ENCODE measurements at places on chromosomes 2 and 18. TPM values are rescaled to one million over a fixed set of nuclear protein-coding genes. Genes with fewer than 3 reads are reported as not detected.

The SEMA4F gene
- polyA plus RNA-seq, result 8.5 TPM

The HOXD8 gene
- polyA plus RNA-seq, result 3.9 TPM

DNA sequence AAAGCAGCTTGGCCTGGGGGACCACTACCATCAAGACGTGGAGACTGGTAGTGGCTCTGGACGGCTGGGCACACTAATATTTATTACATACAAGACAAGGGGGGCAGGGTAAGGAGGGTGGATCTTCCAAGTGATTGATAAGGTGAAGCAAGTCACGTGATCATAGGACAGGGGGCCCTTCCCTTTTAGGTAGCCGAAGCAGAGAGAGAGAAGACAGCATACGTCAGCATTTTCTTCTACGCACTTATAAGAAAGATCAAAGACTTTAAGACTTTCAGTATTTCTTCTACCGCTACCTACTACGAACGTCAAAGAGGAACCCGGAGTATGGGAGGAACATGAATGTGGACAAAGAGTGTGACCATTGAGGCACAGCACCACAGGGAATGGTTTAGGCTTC, 307.9 kb downstream of the RPIA start:
- DNase-seq, result no peak

- DNase-seq, result no peak
Observed at GRCh38 chr2:17543848-17544247, 3.4 kb downstream of the VSNL1 start.

- DNase-seq, result no peak
Observed at GRCh38 chr2:195458936-195459335, 198.1 kb upstream of the SLC39A10 start.

DNA sequence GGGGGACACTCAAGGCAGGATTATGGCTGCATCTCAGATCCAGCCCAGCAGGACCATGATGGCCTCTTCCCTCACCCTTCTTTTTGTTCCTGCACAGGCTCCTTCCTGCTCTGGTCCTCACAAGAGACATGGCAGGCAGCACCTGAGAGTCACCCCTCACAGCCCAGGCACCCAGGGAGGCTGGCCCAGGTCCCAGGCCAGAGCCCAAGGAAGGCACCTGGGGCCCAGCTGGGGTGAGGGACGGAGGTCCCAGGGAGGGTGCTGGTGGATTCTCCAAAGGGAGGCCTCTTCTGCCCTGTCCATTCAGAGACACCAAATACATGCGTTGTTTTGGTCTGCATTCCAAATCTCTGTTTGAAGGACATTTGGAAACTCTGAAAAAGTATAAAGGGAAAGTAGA, 285.4 kb upstream of the HS6ST1 start:
- DNase-seq, result no peak

DNA sequence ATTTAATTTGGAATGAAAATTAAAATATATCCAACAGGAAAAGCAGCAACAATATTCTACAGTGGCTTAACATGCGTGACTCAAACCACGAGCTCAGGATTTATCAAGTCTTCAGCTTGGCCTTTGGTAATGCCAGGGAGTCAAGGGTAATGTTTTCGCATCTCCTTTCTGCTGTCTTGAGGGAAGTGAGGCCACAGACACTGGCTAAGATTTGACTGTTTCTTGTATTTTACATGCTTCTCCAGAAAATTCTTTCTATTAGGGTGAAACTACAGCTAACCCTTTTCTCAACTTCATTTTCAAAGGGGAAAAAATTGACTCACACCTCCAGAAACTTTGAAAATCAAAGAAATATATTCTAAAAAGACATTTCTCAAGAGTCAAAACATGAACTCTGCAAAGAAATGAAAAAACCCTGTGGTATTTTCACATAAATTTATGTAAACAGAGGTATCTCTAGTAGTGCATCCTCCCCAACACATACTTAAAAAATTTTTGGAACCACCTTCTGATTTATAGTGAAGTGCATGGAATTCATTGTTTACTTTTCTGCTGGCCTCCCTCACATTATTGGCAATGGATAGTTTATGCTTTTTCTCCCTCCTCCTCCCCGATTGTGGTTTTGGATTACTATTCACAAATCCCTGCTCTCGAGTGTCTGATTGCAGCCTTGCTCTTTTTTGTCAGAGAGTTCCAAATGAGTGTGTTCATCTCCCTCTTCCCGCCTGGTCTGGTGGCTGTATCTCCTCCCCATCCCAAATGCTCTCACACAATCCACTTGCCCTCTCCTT, 48.7 kb downstream of the DPP4 start:
- no peak for DNase-seq

- DNase-seq, result no peak
Observed at GRCh38 chr18:59916746-59917145, 16.9 kb downstream of the PMAIP1 start.

DNA sequence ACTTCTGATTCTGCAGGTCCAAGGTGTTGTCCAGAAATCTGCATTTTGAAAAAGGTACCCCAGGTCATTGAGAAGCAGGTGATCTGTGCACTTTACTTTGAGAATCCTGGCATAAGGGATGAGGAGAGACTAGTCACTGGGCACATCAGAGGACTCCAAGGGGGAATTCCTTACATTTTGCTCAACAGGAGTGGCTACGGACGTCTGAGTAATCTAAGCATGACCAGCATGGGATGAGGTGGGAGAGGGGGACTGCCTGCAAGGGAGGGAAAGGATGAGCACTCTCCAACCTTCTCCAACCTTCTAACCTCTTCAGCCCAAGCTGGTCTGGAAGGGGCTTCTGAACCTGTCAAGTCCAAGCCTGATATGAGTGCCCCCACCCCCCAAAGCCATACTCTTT, 55.5 kb downstream of the MARCHF4 start:
- peak; percentile 85 for DNase-seq

DNA sequence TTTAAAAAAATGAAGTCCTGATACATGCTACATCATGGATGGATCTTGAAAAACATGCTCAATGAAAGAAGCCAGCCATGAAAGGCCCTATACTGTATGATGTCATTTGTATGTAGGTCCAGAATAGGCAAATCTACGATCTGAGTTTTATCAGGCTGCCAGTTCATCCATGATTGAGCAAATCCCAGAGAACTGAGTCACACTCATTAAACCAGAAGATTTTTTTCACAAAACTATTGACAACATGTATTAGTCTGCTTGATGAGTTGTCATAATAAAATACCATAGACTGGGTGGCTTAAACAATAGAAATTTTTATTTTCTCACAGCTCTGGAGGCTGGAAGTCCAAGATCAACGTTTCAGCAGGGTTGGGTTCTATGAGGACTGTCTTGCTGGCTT, 130.7 kb downstream of the MREG start:
- no peak for DNase-seq

- no peak for DNase-seq
Observed at GRCh38 chr2:145344076-145344724, 824.3 kb upstream of the ZEB2 start.

DNA sequence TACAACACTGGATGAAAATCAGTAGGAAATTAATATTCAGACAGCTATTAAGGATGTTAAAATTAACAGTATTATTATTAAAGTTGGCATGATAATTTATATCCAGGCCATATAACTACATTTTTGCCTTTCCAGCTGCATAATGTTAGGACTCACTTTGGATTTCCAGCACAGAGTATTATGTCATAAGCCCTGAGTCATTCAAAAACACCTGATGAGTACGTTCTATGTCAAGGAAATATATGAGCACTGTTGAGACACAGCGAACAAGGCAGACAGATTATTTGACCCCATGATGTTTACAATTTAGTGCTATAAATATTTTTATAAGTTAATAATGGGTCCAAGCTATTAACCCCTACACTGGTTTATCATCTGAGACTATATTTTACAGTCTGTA, 59.8 kb upstream of the RIT2 start:
- no peak for DNase-seq

DNA sequence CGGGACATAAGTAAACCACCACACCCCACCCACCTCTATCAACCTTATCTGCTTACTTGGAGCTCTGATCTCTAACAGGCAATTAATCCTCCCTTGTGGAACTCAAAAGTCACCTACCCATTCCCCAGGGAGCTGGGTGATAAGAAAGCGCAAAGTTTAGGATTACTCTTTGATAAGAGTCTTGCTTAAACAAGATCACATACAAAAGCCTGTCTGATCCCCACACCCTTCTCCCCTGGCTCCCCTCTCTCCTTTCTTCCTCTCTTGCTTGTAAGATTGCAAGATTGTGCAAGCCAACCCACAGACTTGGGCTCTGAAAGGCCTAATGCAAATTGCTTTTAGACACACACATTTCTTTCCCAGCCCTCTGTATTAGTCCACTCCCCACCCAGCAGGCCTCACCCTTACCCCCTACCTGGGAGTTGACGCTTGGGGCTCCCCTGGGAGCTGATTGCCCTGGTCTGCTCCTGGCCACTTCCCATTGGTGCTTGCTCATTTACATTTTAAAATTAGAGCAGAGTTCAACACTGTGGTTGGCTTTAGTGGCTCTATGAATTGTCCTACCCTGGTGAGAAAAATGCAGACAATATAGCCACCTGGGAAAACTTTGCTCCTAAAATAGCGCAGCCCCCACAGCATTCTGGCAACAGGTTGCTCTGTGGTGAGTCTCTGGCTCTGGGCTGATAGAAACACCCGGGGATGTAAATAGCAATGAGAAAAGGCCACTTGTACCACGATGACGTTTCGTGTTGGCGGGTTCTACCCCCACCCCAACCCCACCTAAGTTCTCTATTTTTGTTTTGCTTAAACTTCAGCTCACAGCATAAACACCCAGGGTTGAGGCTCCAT, 92.8 kb upstream of the MSH2 start:
- DNase-seq, result no peak

DNA sequence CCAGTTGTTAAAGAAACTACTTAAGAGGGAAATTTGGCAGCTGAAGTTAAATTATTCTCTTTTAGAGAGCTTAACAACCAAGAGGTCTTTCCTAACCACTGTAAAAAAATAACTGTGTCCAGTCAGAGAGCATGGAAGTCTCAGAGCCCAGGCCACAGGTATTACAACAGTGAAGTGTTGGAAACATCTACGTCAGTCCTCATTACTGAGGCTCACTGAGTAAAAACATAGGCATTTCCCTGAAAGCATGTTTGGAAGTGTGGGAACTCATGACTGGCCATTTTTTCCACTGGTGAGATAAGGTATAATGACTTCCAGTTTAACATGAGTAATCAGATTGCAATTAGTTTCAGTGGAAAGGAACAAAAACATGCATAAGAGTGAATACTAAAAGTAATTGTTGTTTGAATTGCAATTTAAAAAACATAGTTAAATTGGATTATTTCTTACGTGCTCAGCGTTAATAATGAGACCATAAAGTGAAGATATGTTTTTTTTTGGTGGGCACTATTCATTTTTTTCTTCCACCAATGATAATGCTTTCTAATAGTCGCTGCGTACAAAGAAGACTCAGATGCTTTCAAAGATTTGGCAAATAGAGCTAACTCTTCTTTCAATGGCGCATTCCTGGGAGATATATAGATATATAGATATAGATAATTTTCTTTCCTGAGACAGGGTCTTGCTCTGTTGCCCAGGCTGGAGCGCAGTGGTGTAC, 60.8 kb downstream of the EFEMP1 start:
- peak; percentile 94 for DNase-seq

DNA sequence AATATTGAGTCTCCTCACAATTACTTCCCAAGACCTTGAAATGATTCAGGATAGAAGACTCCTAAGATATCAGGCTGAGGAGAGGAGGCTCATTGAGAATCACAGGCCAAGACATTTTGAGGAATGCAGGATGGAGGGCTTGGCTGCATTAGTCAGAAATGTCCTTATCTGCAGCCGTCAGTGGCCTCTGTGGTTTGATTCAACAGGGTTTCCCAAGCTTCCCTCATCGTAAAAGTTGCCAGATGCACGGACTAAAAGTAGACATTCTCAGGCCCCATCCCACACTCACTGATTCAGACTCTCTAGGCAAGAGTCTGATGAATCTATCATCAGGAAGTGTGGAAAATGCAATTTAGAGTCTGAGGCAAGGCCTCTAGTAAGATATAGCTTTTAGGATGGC, 34.0 kb upstream of the TMEM178A start:
- DNase-seq, result peak; percentile 18

- DNase-seq, result no peak
Observed at GRCh38 chr18:59142274-59142673, 2.6 kb downstream of the SEC11C start.

DNA sequence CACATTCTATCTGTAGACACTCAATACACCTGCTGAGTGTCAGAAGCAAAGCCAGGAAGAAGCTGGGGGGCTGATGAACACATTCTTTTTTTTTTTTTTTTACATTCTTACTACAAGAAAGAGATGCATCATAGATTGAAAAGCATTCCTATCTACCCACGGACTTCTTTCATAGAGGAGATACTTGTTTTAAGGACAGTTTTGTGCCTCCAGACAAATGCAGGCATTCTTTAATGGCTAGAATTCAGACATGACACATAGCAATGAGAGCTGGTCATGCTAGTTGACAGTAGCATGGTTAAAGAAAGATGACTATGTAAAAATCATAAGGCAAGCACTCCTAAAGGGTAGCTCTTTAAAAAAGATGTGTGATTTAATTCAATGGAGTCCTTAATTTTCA, 110.2 kb downstream of the EPHA4 start:
- DNase-seq, result no peak

DNA sequence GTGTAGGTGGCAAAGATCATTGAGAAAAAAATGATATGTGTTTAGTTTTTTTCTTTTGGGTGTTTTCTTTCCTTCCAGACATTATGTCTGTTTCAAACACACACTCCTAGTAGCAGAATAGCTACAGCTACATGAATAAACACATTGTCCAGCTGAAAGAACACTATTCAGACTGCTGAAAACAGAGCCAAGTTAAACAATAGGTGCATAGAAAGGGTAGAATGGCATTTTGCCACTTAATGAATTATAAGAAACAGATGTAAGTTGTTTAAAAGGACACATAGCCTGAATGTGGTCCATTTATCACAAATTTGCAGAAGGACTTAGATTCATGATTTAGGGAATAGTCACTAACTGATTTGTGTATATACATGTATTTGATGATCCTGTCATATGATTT, 20.1 kb downstream of the CTLA4 start:
- DNase-seq, result no peak

- DNase-seq, result no peak
Observed at GRCh38 chr2:135945526-135945925, 39.9 kb downstream of the DARS1 start.

GRCh38 chr18:9016633-9017166, 85.8 kb upstream of the NDUFV2 start:
- DNase-seq, result no peak

DNA sequence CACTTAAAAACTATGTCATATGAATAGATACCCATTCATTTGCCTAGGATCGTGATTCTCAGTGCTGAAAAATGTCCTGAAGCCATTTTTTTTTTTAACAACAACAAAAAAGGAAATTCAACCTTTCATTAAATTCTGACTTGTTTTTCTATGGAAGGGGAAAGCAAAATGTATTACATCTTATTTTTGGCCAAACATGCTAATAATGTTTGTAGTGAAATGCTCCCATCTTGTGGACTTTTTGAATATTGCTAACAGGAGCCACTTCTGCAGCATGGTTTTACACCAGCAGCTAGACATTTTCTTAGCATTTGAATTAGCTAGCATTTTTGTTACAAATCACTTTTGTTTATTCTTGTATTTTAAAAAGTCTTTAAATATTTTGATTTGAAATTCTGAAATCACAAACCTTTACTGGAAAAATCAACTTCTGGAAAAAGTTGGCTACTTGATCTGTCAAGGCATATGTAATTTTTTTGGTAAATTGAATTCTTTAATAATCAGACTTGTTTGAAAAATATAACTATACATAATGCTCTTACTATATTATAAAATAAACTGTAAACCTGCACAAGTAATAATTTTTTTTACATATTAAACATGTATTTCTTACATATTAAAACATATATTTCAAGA, 75.8 kb downstream of the KIDINS220 start:
- peak; percentile 56 for DNase-seq

GRCh38 chr2:61433606-61434005, 37.3 kb downstream of the USP34 start:
- DNase-seq, result no peak

- no peak for DNase-seq
Observed at GRCh38 chr2:197809064-197809463, 4.7 kb downstream of the PLCL1 start.

Data from A549 (cell line).